ENCODE measurements at places on chromosomes 1 and 21.

DNA sequence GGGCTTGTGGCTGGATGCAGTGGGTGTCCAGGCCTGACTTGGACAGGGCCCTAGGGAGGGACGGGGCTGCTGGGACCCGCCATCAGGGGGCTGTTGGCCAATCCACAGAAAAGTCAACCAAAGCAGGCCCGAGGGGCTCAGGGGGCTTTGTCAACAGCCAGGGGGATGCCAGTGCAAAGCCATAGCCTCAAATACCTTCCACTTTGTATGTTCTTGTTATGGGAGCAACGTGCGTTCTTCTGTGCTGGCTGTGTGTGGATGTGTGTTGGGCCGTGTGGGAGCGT lies 35.4 kb upstream of the ARF1 start:
- no peak for DNase-seq

DNA sequence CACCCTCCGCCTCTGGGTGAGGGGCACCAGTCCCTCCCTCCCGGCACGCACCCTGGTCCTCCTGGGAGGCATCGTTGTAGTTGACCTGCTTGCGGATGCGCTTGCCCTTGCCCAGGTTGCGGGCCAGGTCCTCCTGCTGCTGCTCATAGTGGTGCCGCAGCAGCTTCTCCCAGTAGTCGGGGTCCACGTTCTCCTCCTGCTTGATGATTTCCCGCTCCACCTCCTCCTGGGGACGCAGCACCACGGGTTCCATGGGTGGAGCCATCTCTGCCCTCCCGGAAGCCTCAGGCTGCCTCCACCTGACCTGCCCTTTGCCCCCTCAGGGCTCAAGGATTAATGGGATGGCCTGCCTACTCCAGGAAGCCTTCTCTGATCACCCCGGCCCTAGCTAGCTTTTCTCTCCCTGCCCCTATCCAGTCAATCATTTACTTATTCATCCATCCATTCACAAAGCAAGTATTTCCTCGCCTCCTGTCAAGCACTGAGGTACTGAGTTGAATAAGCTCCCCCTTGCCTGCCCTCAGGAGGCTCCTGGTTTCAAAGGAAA lies 53.5 kb downstream of the CHD5 start:
- DNase-seq, result no peak

DNA sequence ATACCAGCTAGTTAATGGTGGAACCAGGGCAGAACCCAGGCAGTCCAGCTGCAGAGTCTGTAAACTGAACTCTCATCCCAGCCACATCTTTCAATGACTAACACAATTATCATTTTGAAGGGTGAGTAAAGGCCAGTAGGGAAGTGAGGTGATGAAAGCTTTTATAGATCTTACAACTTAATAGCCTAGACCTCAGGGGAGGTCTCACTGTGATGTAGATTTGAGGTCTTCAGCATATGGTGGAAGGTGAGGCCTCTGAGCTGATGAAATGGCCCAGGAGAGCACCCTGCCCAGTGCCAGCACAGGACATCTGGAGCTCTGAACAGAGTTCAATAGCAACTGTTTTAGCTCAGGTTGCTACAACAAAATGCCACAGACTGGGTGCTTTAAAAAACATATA lies 44.8 kb upstream of the POU2F1 start:
- DNase-seq, result no peak

- DNase-seq, result no peak
These were observed 10.9 kb downstream of the PBX1 start for GRCh38 chr1:164569866-164570265.

DNA sequence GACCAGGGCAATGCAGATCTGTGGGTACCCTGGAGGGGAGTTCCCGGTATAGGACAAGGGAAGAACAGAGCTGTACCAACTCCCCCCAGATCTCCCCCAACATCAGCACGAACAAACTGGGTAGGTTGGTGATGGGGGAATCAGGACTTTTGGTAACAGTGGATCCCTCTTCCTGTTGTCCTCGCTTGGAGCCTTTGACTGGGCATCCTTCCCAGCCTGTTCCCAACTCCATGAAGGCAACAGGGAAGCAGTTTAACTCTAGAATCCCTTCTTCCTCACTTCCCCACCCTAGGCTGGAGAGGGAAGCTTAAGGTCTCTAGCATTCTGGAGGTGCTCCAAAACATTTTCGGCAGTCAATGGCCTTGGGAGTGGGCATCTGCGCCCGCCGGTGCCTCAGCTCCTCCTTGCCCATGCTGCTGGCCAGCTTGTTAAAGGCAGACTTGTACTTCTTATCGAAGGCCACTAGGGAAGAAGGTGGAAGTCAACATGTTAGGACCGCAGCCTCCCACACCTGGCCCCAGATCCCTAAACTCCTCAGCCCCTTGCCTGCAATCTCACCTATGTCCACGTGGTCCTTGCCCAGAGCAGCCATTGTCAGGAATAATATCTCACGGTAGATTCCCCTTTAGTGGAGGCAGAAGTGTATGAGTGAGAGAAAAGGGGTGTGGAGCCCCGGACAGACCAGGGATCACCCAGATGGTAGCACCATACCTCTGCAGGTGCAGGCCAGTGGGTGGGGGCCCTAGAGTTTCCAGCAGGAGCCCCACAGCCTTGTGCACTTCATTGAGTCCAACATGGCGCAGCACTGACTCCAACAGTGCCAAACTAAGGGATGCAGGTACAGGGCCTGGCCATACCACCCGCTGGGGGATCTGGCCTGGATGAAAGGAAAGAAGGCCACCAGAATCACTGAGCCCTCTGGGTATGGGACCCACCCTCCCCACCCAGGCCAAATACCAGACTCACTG lies 7.5 kb upstream of the GATAD2B start:
- no peak for DNase-seq

DNA sequence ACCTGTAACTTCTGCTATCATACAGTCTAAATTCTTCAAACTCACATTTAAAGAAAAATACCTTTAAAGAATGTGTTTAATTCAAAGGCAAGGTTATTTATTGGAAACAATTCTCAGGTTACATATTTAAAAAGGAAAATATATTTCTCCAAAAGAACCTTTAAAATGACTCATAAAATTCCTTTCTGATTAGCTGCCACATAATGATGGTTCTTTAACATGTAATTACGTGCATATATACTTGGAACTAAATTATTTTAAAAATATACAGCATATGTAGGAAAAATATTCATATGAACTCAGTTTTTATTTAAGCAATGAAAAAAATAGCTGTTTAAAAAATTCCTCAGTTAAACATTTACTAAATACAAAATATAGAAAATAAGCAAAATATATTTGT lies 173.6 kb downstream of the COP1 start:
- no peak for DNase-seq

DNA sequence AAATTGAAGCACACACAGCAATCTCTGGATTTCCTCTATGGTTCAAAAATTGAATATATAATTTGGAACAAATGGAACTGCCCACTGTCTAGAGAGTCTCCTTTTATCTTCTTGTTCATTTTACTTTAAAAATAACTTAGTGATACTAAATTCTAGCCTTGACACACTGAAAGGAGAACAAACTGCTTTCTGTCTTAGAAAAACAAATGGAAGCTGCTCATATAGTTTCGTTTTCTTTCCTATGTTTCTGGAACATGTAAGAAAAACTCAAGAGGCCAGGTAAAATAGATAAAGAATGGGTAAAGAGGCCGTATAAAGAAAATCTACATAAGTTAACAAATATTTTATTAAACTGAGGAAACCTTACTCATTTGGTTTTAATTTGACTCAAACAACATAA lies 332.7 kb downstream of the NEGR1 start:
- DNase-seq, result no peak

GRCh38 chr1:41955461-41956159 lies 36.9 kb upstream of the HIVEP3 start:
- no peak for DNase-seq

DNA sequence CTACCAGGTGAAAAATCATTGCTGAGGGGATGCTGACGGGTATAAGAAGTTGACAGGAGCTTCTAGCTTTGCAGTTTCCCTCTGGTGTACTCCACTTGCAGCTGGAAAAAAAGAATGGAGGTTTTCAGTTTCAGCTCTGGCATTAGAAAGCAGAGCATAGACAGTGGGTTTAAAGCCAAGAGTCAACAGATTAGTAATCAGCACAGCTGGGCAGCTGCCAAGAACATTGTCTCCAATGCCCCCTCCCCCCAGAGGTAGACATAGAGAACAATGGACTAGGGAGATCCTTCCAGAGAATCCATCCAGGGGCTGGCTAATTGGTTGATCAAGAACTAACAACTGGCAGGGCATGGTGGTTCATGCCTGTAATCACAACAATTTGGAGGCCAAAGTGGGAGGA lies 10.1 kb upstream of the ZBTB8B start:
- DNase-seq, result no peak

- no peak for DNase-seq
These were observed 199.8 kb downstream of the CRB1 start for GRCh38 chr1:197467881-197468280.
